ENCODE measurements at places on chromosomes 16 and 17.

GRCh38 chr16:85927959-85928358 lies 29.0 kb downstream of the IRF8 start:
- no peak for DNase-seq

GRCh38 chr17:73105431-73105830 lies 12.9 kb upstream of the SLC39A11 start:
- DNase-seq, result no peak

- no peak for DNase-seq
These were observed 10.0 kb upstream of the HP start for GRCh38 chr16:72044296-72044695.

- DNase-seq, result no peak
These were observed 20.9 kb downstream of the MXRA7 start for GRCh38 chr17:76689859-76690258.

DNA sequence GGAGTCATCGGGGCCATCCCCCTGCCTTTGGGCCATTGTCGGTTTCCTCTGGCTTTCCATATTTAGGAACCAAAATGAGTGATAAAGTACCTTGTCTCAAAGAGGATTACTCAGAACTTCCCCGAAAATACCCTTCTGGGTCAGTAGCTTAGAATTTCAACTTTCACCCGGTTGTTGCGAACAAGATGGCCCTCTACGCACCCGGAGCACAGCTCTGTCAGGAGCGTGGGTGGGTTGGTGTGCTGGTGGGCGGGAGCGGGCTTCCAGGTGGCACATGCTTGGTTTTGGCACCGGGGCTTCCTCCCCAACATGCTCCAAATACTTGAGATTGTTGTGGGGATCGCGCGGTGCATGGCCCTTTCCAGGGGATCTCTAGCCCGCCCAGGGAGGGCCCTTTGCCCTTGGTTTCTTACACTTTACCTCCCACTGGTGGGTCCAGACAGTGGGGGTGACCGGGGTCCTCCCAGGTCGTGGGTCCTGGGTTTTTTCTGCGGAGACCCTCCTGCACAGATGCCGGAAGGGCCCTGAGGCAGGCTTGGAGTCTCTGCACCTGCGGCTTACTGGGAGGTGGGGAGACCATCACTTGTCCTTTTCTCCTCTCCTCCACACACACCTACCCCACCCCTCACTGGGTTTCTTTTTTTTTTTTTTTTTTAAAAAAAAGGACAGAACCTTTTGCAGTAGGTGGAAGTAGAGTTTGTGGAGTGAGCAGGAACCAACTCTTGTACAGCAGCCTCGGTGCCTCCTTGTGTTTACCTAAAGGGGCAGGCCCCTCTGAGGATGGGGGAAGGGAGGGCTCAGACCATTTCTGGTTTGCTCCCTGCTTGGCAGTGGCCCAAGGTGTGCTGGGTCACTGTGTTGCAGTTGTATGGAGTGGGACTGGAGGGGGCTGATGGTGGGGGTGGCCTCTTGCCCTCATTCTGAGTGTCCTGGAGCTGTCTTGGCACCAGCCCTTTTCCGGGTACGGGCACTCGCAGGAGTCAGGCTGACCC lies 142.1 kb downstream of the SEC14L1 start:
- no peak for DNase-seq

GRCh38 chr16:1338855-1339675 lies 5.6 kb downstream of the BAIAP3 start:
- no peak for DNase-seq
